ENCODE measurements at places on chromosomes 12 and 14.
A peak's percentile ranks its signal among the peaks of the same experiment; 100 is the strongest.

GRCh38 chr12:11701433-11701832 lies 52.0 kb downstream of the ETV6 start:
- DNase-seq: no peak

DNA sequence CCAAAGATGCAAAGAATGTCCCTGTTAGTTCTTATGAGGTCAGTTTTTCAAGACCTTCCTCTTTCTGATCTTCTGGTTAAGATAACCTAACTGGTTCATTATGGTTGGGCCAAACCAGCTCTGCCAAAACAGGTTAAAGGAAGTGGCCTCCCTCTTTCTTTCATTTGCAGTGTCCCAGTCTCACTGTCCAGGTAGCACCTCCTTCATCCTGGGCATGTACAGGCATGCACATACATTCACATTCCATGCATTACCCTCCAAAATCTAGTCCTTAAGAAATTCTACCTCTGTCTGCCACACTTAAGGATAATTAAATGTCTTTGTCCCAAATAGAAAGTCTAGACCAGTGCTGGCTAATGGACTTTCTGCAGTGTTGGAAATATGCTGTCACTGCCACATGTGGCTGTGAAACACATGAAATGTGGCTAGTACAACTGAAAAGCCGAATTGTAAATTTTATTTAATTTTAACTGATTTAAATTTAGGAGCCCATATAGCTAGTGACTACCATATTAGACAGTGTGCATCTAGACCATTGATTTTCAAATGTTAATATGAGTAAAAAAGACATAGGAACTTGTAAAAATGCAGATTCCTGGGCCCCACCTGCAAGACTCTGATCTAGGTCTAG lies 169.3 kb downstream of the PCNX1 start:
- no peak for DNase-seq

- DNase-seq: no peak
These were observed 214.9 kb downstream of the PPM1H start for GRCh38 chr12:62720025-62720424.

- DNase-seq: no peak
These were observed 17.1 kb downstream of the TESPA1 start for GRCh38 chr12:54967461-54967860.

GRCh38 chr14:86683561-86683960 lies 1153.6 kb downstream of the FLRT2 start:
- no peak for DNase-seq

DNA sequence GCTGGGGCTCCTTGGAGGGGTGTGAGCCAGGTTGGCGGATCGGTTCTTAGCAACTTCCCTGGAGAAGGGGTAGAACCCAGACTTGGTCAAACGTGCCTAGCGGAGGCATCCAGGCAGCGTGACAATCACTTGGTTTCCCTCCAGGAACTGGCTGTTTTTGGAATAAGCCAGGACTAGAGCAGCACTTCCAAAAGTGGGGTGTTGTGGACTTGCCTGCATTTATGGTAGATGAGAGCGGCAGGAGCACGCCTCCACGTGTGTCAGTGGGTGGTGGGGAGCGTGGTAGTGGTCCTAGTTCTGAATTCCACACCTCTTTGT lies 2.8 kb downstream of the PRMT8 start:
- DNase-seq: peak; percentile 20

GRCh38 chr14:77965919-77966435 lies 166.1 kb downstream of the ADCK1 start:
- DNase-seq: no peak

GRCh38 chr12:93570552-93571364 lies 1.7 kb upstream of the SOCS2 start:
- DNase-seq: no peak

GRCh38 chr12:9991876-9992275 lies 7.0 kb downstream of the CLEC1B start:
- no peak for DNase-seq

DNA sequence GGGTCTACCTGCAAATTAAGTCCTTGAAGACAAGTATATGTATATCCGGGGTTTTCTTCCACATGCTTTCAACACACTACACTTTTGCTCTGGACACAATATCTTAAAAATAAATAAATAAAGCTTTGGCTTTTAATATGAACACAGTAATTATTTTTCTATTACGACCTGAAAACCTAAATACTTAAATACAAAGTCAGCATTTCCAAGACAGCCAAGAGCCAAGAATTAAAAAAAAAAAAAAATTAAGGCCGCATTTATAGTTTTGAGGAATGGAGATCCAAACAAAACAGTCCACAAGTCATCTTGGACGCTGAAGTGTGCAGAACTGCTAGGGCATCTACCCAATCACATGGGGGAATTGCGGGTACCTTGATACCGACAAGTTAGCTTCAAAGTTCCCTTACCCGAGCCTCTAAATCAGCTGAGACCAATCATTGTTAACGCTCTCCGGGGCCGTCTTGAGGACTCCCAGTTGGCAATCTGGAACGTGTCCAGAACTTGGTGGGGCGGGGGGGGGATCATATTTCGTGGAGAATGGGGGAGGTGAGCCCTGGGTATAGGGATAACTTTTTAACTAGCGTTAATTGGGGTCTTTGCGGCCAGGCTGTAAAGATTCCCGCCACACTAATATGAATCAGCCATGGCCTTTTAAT lies 731 bp upstream of the PCNX4 start:
- DNase-seq: no peak

All from cerebellar nuclear complex (tissue), 1 donor.